ENCODE measurements at places on chromosomes 4 and X.

- no peak for DNase-seq
Observed at GRCh38 chrX:69032601-69033000, 132.7 kb downstream of the PJA1 start.

DNA sequence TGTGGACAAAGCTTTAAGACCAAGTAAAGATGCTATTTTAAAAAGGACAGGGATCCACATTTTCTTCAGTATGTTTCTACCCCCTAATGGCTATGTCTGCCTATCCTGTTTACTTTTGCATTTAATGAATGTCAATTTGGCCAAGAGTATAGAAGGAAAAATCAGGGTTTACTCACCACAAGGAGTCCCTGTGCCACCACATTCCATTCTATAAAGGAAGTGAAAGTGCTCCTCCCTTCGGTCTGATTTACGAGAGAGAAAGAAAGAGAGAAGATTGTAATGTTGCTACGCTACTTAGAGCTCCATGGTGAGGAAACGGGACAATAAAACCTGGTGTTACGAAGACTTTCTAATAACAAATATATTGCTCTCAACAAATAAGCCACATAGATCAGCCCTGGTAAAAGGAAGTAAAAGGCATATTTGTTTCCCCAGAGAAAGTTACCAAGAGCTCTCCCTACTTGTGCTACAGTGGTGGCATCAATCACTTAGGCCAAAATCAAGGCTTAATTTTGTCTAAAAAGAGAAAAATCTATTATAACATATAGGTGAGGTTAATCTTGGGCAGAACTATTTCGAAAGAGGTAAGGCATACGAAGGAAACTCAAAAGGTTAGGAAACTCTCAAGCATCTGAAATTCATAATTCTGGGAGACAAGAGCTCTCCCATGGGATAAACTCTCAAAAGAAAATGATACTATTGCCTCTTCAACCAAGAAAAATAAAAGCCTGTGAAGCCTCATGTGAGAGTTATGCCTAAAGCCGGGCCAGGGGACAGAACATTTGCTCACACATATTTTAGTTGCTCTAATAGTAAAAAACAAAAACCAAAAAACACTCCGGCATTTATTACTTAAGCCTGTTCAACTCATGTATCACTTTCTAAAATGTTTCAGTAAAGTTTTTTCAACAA is 29.5 kb downstream of the TAPT1 start:
- DNase-seq, result no peak

DNA sequence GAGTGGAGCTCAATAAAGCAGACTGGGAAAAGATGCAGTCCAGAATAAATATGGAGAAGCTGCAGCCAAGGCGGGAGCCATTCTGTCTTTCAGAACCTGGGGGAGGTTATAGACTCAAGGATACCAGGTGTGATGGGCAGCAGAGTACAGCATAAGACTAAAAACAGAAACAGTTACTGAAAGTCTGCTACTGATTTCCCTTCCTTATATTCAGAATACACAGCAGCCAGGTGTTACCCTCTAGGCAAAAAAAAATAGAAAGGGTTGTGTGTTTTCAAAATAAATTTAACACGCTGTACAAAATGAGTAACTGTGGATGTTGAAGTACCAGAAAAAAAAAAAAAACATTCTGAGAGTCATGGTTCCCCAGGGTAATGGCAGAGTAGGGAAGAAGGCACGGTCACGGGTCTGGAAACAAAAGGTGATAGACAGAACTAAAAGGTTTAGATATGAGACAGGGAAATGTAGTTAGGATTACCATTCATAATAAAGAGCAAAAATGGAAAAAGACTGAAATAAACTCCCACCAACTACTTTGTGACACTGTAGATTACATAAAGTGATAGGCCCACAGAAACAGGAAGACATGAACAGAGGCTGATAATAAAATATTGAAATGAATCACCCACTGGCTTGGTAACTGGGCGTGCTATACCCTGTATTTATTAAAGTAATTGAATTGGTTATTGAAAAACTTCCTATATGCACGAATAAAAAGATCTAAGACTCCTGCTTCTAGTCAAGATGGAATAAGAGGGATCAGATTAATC is 10.8 kb upstream of the HHIP start:
- DNase-seq, result no peak

DNA sequence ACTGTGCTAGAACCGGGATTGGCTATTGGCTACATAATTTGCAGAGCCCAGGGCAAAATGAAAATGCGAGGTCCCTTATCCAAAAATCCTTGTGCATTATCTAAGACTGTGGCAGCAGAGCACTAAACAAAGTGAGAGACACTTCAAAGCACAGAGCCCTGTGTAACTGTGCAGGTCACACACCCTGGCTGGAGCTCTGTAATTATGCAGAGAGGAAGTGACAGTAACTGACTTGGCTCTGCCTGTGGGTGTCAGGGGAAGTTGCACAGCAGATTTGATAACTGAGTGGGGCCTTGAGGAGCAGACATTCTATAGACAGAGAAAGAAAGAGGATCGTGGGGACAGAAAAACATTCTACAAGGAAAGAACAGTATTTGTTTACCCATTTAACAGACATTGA is 173.5 kb upstream of the FMR1 start:
- peak; percentile 0 for DNase-seq

DNA sequence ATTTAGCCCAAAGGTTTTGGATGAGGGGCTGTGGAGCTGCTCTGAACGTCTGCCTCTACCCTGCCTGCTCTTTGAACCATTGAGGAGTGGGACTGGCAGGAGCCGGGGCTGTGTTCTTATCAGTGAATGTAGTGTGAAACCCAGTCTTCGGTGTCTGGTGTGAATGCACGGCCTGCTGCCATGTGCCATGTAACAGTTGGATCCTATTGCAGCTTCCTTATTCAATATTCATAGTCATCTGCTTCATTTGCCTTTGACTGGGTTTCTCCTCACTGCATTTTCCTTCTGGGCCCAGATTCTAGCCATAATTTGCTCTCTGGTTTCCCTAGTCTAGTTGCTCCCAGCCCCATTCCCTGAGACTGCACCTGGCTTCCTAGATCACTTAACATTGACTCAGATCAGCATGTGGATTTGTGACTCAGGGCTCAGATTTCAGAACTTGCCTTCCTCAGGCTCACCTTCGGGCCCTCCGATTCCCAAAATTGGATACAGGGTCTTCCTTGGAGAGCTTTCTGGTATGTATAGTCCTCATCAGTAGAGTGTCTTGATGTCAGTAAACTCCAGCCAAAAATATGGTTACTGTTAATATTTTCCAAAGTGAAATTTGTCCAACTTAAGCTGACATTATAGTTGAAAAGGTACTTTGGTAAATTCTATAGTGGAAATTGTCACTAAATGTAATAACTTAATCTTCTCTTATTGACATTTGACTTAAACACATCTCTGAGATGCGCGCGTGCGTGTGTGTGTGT is 94.0 kb upstream of the DDIT4L start:
- no peak for DNase-seq

GRCh38 chr4:107120661-107121060 is 84.5 kb upstream of the DKK2 start:
- no peak for DNase-seq

DNA sequence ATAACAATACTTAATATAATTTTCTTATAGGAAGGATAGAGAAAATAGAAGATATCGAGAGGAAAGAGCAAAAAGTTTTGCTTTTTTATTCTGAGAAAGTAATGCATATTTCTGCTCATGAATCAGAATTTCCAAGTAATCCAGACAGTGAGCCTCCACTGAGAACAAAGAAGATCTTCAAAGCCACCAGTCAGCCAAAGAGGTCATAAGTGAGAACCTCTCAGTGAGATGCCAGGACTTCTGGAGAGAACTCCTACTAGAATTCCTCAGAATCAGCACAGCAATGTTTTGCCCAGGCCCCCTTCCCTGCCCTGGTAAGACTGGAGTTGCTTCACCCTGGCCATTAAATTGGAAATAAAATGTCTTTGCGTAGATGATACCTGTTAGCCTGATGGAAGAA is 254.4 kb upstream of the FAT4 start:
- DNase-seq, result no peak

All from stimulated activated CD4-positive, alpha-beta T cell treated with anti-CD3 and anti-CD28 coated beads, Interleukin-1b, Interleukin-23, amount 100 ng/mL, for 24 hours (primary cell).